ENCODE measurements at places on chromosomes 11 and 22.

GRCh38 chr11:20197881-20198280, 37.6 kb upstream of the DBX1 start:
- DNase-seq, result no peak

- no peak for DNase-seq
Measured at GRCh38 chr11:131370090-131370751, at the start of gene NTM. Gene NTM, plus strand, starts transcription at chr11:131370615.

DNA sequence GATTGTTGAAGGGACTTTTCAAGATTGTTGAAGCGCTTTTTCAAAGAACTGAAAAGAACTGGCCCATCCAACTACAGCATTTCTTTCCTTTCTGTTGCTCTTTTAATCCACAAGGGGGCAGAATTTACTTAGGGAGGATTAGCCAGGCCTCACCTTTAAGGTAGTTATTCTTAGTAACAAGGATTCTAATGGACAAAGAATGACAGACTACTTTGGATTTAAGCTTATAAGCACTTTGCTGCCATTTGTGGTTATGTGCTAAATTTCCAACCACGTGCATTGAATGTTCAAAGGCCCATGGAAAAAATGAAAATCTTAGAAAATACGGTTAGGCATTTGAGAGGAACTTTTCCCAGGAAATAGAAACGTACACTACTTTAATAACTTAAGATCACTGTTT, 49.5 kb upstream of the HSPA8 start:
- DNase-seq, result no peak

- DNase-seq, result no peak
Measured at GRCh38 chr22:35632935-35633334, 15.3 kb upstream of the APOL6 start.

DNA sequence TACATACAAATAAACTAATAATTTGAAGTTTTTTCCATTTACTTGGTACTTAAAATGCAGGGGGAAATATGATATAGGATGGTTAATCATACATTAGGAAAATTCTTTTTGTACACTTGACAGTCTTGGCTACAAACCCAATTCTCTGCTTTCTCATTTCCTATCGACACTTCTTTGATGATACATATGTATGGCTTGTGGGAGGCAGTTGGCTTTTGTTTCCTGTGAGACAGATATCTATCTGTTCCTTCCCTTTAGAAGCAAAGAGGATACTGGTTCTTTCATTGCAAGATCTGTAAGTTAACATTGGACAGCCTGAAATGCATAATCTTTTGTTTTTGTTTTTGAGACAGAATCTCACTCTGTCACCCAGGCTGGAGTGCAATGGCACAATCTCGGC, 47.9 kb upstream of the ADORA2A start:
- DNase-seq, result no peak

All from fibroblast of skin of left quadriceps (primary cell).